ENCODE measurements at places on chromosomes 13 and 19.

DNA sequence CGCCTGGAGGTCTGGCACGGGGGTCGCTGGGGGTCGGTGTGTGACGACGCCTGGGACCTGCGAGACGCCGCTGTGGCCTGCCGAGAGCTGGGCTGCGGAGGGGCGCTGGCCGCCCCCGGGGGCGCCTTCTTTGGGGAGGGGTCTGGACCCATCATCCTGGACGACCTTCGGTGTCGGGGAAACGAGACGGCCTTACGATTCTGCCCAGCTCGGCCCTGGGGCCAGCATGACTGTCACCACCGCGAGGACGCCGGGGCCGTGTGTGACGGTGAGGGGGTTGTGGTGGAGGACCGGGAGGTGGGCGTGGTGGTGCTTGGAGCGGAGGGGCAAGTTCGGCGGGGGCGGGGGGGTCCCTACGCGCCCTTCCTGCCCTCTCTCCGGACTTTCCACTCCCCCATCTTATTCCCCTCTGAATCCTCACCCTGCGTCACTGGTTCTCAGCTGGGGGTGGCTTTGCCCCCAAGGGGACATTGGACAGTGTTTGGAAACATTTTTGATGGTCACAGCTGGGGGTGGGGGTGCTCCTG lies 5.5 kb downstream of the SSC5D start:
- DNase-seq, result no peak

- DNase-seq, result no peak
Observed at GRCh38 chr19:12345197-12345596, 11.8 kb upstream of the ZNF563 start.

GRCh38 chr19:51783372-51783771 lies 11.6 kb upstream of the FPR3 start:
- no peak for DNase-seq

GRCh38 chr19:45645631-45646344 lies 6.6 kb upstream of the EML2 start:
- DNase-seq, result peak; percentile 92

Measured in fibroblast of skin of back (primary cell).